ENCODE measurements at places on chromosomes 1 and 21.

DNA sequence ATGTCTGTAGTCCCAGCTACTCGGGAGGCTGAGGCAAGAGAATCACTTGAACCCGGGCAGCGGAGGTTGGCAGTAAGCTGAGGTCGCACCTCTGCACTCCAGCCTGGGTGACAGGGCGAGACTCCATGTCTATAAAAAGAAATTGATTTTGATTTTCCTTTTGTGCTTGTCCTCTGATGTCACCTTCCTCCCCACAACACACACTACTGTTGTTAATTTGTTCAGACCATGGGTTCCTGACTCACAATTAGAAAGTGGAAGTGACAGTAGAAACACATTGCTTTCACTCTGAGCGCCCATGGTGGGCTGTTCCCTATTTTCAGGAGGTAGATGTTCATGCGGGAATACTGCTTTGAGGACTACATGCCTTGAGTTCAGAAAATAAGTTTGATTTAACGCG is 165.5 kb upstream of the KCNJ6 start:
- no peak for DNase-seq

DNA sequence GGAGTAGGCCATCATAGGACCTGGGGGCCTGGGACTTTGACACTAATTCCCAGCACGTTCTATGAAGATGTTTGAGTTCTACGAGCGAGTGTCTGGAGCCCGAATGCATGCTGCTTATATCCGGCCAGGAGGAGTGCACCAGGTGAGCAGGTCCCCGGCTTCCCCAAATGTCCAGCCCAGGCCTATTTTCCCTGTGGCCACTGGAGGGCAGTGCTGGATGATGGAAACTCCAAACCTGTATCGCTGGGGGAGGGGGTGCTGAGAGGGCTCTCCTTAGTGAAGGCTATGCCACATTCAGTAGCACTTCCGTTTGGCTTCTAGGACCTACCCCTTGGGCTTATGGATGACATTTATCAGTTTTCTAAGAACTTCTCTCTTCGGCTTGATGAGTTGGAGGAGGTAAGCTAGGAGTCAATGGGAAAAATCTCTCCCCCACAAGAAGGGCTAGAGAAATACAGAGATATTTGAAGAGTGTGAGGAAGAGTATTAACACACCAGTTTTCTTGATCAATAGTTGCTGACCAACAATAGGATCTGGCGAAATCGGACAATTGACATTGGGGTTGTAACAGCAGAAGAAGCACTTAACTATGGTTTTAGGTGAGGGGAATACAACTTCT is 5.2 kb upstream of the FCER1G start:
- no peak for DNase-seq

- DNase-seq: no peak
These were observed 76.5 kb upstream of the WDR26 start for GRCh38 chr1:224510880-224511645.

DNA sequence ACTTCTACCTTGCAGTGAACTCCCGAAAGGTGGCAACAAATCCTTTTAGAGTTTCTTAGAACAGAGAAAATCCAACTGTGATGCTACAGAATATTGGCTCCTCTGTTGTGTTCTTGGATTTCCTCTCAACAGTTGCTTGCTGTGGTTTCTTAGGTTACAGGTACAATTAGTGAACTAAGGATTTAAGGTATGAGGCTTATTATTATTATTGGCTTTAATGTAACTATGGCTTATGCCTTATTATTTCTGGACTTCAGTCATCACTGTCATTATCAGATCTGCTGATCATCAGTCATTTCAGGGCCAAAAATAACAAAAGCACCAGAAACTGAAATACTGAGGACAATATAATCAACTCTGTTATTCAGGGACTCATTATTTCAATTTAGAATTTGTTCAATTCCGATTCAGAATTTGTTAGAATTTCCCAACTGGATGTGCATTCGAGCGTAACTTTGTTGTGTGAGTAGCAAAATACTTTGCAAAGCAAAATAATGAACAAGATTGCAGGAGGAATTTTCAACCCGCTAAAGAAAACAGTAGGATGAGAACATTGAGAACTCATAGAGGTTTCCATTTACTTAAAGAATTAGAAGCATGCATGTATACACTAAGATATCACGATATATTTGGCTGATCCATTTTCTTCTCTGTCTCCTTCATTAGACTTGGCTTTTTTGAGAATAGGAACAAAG is 65.5 kb upstream of the AK4 start:
- no peak for DNase-seq

GRCh38 chr21:32484706-32485380 is 72.3 kb downstream of the EVA1C start:
- no peak for DNase-seq

- no peak for DNase-seq
These were observed 257.8 kb upstream of the HOOK1 start for GRCh38 chr1:59556802-59557548.

GRCh38 chr1:161962091-161962887 is 61.4 kb downstream of the OLFML2B start:
- no peak for DNase-seq

- DNase-seq: no peak
These were observed 58.9 kb upstream of the GNG4 start for GRCh38 chr1:235708390-235708962.
